Fibroblast of skin of back (primary cell): ENCODE measurements at places on chromosomes 1 and 21.

GRCh38 chr1:225651376-225651871, 1.5 kb downstream of the ENAH start:
- peak; percentile 44 for DNase-seq

GRCh38 chr1:92487078-92487605, 417 bp upstream of the GFI1 start:
- DNase-seq = no peak

DNA sequence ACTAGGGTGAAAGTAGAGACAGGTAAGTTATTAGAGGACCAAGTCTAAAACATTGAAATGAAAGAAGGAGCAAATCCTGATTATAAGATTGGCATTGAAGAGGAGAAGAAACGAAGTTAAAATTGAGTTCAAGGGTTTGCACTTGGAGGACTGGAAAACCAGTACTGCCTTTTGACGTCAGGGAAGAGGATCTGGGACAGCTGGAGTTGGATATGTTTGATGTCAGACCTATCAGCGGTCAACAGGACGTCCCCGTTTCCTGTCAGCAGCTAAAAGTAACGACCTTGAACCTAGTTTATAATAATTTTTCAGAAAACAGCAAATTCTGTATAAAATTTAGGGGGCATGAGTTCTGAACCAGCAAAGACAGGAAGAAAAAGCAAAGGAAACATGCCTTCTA, 1.2 kb upstream of the NID1 start:
- no peak for DNase-seq

- no peak for DNase-seq
These were observed 20.6 kb downstream of the ATP6V1G3 start for GRCh38 chr1:198519639-198520501.

DNA sequence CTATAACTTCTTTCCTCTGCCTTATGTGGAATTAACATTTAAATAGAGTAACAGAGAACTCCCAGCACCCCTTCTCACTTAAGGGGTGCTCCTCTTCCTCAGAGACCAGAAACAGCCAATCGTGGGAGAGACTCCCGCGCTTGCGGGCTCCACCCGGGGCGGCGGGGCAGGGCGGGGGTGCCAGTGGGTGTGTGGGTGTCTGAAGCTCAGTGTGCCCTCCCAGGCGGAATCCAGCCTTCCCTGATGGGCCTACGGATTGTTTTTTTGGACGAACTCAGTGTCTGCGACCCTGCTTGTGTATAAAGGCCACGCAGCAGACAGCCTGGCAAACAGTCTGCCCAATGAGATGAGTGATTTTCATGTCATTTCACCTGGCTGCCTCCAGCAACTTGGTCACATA, 6.2 kb downstream of the RCC2 start:
- DNase-seq = no peak

- DNase-seq = peak; percentile 75
These were observed 72.9 kb downstream of the IFI44 start for GRCh38 chr1:78722521-78722920.

DNA sequence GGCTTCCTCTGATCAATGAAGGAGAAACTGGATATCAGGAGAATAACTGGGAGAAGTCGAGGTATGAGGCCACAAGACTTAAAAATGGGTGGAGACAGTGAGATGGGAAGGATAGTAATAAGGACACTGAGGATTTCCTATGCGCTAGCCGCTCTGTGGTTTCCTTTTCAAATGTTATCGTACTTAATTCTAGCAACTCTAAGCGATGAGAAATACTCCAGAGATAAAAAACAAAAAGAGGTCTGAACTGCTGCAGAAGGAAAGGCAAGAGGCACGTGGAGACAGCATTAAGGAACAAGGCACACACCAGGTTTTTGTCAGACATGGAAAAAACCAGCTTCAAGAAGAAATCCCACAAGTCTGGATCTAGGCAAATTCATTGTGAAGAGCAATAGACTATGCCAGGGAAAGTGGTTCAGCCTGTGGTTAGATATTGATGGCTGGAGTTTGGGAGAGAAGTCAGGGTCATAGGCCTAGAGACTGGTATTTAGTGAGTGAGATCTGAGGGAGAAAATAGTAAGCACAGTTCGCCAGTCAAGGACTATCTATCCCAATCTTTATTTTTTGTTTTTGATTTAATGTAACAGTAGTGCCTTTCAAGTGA, 5.3 kb downstream of the CLCA2 start:
- DNase-seq = no peak

GRCh38 chr1:213821175-213821942, 166.4 kb upstream of the PROX1 start:
- no peak for DNase-seq

- DNase-seq = no peak
These were observed 48.2 kb upstream of the EPB41 start for GRCh38 chr1:28865997-28866650.

DNA sequence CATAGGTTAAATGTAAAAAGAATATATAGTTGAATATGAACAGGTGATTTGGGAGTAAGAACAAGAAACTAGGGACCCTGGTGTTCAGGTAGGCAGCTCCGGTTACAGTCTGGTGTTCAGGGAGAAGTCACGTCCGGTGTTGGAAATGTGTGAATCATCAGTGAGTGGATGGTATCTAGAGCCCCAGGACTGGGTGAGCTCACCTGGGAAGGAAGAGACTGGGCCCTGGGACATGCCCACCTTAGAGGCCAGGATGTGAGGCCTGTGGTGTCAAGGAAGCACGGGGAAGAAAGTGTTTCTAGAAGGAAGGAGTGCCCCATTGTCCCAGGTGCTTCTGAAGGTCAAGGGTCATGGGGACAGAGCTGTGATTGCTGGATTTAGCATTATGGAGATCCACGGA, 1.5 kb upstream of the GJB3 start:
- DNase-seq = no peak

DNA sequence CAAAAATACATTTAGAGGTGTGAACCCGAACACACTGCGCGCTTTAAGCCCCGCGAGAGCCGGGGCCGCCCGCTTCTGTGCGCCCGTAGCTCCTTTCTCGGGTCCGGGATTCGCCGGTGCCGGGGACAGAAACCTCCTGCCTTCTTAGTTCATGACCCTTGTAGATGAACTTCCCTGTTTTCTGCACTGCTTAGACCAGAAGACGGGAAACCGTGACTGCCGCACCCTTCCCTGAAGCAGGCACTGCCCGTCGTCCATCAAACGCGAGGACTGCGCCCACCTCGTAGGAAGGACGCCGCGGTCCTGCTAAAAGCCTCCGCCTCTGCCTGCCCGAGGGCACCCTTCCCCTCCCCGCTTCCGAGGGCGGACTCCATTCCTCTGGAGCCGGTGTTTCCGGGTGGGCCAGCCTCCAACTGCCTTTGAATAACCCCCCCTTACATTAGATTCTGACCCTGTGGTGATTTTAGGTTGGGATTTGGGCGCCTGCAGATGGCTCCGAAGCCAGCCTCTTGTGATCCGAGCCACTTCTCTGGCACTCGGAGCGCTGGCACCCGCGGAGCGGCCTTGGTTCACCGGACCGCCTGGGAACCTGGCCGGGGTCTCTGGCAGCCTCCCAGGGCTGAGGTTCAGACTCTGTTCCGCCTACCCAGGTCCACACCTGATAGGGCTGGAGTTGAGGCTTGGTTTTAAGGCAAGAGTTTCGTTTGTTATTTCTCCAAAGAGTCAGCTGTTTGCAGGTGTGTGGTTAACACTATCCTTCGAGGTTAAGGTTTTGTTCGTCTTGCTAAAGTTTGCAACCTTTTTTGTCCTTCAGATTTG, 1.2 kb upstream of the PTTG1IP start:
- DNase-seq = no peak

- peak; percentile 58 for DNase-seq
These were observed 29.7 kb downstream of the HEYL start for GRCh38 chr1:39609618-39610331.

GRCh38 chr1:183936791-183937190, 100.7 kb downstream of the COLGALT2 start:
- DNase-seq = no peak

- DNase-seq = peak; percentile 6
These were observed 334.4 kb downstream of the SRGAP2C start for GRCh38 chr1:121519042-121519755.

- DNase-seq = no peak
These were observed 108.2 kb downstream of the DIRAS3 start for GRCh38 chr1:67942274-67942673.

- DNase-seq = no peak
These were observed 81.2 kb downstream of the PCSK9 start for GRCh38 chr1:55120538-55120937.

DNA sequence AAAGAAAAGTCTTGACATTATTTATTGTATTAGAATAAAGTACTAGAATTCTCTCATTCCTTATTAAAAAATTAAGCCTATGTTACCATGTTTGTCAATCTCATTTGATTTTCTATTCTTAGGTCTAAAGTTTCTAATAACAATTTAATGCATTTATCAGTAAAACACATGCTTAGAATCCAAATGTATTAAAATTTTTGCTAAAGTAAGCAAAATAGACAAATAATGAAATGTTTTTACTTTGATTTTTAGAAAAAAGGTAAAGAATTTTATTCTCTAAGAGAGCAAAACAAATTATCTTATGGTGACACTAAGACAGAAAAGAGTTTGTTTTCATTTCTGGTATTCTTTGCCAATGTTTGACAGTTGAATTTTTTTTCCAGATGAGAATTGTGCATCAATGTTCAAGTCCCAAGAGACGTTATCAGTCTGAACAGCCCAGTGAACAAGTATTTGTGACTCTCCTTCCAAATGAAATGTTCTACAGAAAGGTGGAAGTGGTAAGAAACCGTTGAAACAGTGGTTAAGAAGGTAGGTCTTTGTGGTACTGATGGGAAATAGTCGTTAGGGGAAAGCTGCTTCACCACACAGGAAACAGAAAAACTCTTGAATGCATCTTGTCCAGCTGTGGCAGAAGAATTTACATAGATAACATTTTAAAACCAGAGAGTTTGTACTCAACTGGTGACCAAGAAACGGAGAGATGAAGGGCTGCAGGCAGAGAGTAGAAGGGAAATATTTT, 402.5 kb downstream of the PTPRC start:
- no peak for DNase-seq

DNA sequence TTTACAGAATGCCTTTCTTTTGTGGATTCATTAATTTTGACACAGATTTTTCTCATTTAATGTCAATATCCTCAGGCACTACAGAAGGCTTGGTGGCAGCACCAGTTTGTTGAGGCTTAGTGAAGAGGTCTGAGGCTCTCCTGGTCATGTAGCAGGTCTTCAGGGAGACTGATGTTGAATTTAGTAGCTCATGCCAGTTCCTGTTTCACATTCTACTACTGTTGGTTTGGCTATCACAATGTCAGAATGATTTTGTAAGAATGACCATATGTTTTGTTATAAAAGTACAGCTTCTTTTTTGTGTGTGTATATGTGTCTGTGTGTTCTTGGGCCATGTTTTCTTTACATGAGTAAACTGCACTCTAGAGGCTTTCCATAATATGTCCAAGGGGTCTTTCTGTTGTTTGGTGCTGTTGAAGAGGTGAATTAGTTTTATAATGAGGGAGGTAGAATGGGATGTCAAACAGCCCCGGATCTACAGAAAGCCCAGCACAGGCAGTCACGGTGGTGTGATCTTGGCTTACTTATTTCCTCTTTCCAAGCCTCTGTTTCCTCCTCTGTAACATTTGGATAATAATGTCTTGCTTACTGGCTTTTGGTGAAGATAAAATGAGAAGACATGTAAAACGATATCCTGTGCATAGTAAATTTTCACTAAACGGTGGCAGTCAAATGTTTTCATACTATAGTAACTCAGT, 32.0 kb downstream of the C1orf21 start:
- no peak for DNase-seq

GRCh38 chr1:234322979-234323378, 50.3 kb upstream of the COA6 start:
- DNase-seq = no peak

- no peak for DNase-seq
These were observed 20.9 kb downstream of the USP48 start for GRCh38 chr1:21762022-21762404.

GRCh38 chr1:233114159-233114558, 163.7 kb downstream of the NTPCR start:
- DNase-seq = peak; percentile 21

- DNase-seq = peak; percentile 2
These were observed 758 bp downstream of the DEPDC1 start for GRCh38 chr1:68495968-68496679.

GRCh38 chr21:29825936-29826335, 113.9 kb downstream of the GRIK1 start:
- DNase-seq = peak; percentile 8

DNA sequence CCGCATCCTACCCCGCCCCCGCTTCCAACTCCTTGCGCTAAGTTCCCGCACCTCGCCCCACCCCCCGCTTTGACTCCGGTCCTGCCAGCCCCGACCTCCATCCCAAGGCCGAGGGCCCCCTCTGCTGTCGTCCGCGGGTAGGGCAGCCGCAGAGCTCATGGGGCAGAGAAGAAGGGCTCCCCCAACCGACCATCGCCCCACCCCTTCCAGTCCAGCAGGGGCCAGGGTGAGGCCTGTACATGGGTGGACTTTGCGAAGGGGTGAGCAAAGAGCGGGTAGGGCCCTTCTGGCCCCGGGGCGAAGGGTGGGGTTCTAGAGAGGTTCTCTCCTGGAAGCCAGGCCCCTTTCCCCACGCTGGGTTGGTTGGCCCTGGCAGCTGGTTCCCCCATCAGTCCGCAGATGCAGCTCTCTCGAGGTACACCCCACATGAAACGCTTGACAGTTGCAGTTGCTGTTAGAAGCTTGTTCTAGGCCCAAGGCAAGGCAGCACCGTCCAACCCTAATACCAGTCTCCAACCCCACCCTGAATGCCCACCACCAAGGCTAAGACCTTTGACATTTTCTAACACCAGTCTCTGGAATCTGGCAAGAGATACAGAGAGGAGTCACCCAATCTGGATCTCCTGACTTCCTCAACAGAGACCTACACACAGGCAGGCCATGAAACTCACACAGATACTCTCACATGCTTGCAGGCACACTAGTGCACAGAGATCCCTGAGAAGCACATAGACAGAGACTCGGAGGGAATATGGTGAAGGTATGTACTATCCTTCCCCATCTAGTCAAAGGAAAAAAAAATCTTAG, 25.3 kb upstream of the ADGRB2 start:
- DNase-seq = peak; percentile 86

GRCh38 chr1:110337704-110338308, 1.4 kb upstream of the RBM15 start:
- no peak for DNase-seq

DNA sequence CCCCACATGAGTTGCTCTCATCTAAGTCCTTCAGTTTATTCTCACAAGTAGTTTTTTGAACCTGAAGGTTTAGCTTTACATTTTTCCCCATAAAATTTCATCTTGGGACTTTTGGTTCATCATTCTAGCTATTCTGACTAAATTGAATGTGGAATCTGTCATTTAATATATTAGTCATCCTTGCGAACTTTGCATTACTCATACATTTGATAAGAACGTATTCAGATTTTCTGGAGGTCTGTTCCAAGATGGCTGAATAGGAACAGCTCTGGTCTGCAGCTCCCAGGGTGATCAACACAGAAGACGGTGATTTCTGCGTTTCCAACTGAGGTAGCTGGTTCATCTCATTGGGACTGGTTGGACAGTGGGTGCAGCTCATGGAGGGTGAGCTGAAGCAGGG, 59.8 kb upstream of the CSF1 start:
- DNase-seq = peak; percentile 50
